Body of pancreas (tissue), 4 donors: ENCODE measurements at places on chromosomes 3 and 15. TPM values are rescaled to one million over a fixed set of nuclear protein-coding genes. Genes with fewer than 3 reads are reported as not detected.

- no peak for DNase-seq
These were observed 892.6 kb downstream of the TUSC7 start for GRCh38 chr3:117602058-117602644.

- DNase-seq, result no peak
These were observed 34.3 kb downstream of the ZMAT3 start for GRCh38 chr3:179037351-179037750.

- no peak for DNase-seq
These were observed 88.6 kb downstream of the TRIM42 start for GRCh38 chr3:140766465-140766864.

DNA sequence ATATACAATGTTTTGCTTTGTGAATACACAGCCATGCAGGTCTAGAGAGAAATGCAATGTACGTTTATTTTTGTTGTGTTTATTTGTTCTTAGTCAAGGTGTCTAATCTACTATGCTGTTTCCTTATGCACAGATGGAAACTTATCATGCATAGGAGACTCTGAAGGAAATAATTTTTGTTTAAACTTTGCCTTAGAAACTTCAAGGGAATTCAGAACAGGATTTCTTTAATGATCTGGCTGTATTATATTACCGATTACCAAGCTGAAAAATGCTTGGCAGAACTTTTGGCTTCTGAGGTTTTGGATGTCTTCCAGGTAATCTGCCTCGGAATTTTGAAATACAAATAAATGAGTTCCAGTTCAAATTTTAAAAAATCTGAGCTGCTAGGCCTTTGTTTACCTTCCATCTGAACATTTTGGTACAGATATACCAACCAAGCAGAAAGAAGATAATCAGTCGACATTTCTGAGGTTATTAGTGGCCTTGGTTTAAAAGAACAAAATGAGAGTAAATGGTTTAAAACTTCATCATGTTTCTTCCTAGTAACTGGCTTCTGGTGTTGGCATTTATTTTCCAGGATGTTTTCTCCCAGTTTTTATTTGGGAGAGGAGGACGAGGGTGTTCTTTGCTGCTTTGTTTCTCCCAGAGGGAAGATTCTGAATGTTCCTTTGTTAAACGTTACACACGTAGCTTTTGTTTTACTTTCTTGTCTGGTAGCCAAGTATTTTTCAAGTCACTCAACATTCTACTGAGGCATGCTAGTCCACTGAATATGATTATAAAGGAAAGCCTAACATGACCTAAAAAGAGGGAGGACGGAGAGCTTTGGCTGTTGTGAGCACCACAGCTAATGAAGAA is 421.8 kb upstream of the TBL1XR1 start:
- DNase-seq, result no peak

GRCh38 chr15:39667382-39668127 is 86.7 kb downstream of the THBS1 start:
- no peak for DNase-seq

DNA sequence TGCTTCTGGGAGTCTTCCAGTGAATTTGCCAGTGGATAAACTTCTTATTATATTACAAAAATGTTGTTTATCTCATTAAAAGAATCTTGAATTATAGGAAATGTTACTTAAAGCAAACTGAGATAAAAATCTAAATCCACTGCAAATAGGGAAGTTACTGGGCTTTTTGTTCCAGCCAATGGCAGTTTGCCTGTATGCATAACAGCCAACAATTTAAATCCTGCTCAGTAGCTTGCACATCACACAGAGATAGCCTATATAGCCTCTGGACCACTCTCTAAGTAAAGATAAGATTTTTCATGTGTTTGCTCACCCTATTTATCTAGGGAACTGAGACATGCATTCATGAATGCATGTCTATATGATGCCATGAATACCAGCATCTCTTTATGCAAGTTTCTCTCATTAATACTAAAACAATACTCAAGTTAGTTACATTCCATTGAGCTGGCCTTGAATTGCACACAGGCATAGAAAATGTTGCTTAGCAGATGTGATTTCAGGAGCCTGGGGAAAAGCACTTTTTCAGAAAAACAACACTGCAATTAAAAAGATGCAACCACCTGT is 92.1 kb upstream of the GPR149 start:
- no peak for DNase-seq

GRCh38 chr3:66303491-66303901 is 82.7 kb downstream of the SLC25A26 start:
- DNase-seq, result no peak

GRCh38 chr3:14803981-14804834 is 14.6 kb upstream of the FGD5 start:
- no peak for DNase-seq

DNA sequence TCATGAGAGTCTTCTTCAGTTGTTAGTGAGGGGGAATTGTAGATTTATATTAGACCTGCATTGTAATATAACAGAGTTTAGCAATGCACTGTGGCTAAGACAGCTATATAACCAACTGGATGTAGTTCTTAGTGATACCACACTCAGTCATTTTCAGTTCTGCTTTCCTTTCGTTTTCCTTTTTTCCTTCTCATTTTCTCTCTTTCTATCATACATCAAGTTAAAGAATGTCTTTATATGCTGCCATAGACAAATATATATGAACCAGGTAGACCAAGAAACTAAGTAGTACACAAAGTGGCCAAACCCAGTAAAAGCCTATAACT is 43.7 kb upstream of the CD47 start:
- no peak for DNase-seq

Gene GOLGA6B
- total RNA-seq, result not detected

Gene TLR9
- 0.26 TPM for total RNA-seq

DNA sequence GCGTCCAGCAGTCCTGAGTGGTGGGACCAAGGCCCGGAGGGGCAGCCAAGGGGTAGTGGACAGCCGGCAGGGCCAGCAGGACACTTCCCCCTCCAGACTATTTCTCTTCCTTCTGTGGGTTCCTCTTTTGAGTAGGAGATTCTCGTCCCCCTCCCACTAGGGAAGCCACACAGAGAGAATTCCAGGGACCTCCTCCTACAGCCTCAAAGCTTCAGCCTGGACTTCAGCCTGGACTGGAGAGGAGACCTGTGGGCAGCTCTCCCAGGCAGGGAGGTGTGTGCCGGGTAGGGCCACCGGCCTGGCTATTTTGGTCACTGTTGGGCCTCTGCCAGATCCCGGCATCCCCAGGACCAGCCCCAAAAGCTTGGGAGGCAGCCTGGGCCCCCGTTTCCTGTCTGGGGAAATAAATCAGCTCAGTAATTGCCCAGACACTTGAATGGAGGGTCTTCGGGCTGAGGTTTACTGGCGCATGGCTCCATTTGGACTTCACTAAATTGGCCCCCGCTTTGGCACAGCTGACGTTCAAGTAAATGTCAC is 1.3 kb downstream of the SLC6A6 start:
- DNase-seq, result no peak

Gene CAMKV
- not detected for total RNA-seq
